Activated CD8-positive, alpha-beta memory T cell treated with anti-CD3 and anti-CD28 coated beads for 48 hours (primary cell): ENCODE measurements at places on chromosomes 11 and 22.

GRCh38 chr11:3022982-3023381 lies 30.9 kb upstream of the NAP1L4 start:
- no peak for DNase-seq

DNA sequence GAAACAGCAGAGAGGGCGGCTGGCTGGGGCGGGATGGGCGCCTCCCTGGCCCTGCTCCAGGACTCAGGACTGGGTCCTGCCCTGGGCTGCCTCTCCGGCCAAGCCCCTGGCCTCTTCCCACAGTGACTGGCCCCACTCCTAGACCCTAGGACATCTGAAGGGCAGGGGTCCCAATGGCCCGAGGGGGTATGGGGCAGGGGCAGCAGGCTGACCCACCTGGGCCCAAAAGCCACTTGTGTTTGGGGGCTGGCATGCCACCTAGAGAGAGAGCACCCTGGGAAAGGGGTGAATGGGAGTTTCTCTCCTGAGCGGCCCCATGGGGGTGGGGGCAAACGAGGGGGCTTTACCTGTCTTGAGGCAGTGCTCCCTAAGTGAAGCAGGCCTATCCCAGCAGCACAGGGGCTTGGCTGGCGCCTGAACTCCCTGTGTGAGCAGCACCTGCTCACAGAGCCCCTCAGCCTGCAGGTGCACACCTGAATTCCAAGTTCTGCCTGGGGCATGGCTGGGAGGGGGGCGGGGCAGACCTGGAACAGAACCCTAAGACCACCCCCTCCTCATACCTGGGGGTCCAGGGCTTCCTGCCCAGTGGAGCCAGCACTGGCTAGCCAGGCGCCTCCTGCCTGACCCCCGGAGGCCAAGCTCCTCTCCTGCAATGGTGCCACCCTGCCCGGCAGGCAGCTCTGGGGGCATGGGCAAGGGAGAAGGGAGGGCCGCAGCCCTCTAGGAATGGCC lies 16.9 kb downstream of the DUSP8 start:
- DNase-seq: no peak

- DNase-seq: no peak
These were observed 14.9 kb downstream of the SLC25A18 start for GRCh38 chr22:17578136-17578754.

GRCh38 chr11:3030289-3031070 lies 26.7 kb downstream of the CARS1 start:
- no peak for DNase-seq

- DNase-seq: no peak
These were observed 645 bp downstream of the RTCB start for GRCh38 chr22:32411402-32411801.

- DNase-seq: peak; percentile 46
These were observed 14.2 kb downstream of the DTX4 start for GRCh38 chr11:59186130-59186594.

DNA sequence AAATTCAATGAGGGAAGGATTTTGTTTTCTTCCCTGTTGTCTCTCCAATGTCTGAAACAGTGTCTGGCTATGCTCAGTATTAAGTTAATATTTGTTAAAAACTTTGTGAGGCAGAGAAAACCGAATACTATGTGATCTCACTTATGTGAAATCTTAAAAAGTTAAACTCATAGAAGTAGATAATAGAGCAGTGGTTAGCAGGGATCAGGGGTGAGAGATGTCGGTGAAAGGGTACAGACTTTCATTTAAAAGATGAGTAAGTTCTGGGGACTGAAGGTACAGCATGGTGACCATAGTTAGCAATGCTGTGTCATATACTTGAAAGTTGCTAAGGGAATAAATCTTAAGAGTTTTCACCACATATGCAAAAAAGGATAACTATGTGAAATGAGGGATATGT lies 244.6 kb downstream of the AASDHPPT start:
- no peak for DNase-seq

GRCh38 chr11:72295471-72295870 lies 51.5 kb upstream of the PHOX2A start:
- no peak for DNase-seq

GRCh38 chr11:57376095-57377090 lies 4.6 kb downstream of the PRG3 start:
- no peak for DNase-seq

GRCh38 chr22:33381531-33382406 lies 323.6 kb upstream of the SYN3 start:
- no peak for DNase-seq

DNA sequence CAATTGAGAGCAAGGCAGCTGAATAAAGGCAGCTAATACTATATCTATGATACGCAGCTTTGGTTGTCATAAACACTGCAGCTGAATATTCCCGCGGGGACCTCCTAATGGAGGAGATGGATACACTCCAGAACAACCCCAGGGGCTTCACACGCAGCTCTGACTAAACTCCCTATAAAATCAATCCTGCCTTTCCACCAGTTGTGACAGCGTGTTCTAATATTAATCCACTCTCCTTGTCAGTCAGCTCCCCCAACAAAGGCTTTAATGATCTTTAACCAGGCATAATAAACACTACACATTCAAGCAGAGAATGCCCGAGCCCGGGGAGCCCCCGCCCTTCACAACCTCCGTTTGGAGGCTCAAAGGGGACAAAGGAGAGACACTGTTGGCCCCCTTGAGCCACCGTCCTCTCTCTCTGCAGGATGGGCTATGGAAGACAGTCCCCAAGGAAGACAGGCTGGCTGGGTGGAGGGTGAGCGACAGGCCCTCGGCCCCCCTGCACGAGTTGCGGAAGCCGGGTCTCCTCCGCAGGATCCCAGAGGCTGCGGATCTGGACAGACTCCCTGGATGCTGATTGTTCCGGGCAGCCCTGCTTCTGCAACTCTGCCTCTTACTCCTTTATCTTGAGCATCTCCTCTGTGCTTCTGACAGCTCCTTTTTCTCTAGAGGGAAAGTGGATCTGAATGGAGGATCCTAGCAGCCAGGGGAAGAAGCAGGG lies 565.2 kb downstream of the BUD13 start:
- DNase-seq: no peak

GRCh38 chr11:7540830-7541555 lies 27.2 kb downstream of the PPFIBP2 start:
- DNase-seq: no peak

GRCh38 chr11:47288066-47288465 lies 18.1 kb downstream of the MADD start:
- no peak for DNase-seq
